ENCODE measurements at places on chromosomes 5 and 9.
A peak's percentile ranks its signal among the peaks of the same experiment; 100 is the strongest.

DNA sequence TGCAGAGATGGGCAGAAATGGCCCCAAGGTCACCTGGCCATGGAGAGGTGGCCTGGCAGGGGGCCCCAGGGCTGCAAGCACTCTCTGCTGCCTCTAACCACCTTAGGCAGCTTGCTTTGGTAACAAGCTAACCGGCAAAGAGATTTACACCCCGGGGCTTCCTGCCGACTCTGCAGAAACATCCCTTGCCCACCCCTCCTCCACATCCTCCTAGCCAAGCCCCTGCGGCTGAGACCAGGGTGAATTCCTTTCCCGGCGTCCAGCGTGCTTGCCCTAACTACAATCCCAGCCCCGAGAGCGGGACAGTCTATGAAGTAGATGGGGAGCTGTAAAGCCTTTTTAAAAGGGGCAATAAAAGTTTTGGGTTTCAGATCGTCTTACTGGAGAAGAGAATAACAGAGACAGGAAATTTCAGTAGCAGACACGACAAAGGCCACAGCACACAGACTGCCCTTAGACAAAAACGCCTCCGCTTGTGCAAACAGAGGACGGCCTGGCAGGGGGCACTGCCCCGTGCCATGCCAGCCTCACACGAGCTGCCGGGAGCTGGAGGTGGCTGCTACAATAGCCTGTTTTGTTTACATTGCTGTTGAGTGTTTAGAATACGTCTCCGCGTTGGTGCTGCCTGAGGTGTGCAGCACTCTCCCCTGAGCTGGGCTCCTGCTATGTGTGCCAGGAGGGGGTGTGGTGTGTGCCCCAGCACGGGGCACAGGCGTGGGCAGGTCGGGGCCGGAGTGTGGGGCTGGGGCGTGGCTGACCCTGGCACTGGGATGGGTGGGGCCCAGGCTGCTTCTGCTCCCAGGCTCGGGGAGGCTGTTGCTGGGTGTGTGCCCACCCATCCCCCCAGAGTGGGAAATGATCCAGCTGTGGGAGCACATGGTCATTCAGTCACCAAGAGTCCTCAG, 15.3 kb downstream of the MYMK start:
- DNase-seq, result peak; percentile 73

- no peak for DNase-seq
Observed at GRCh38 chr5:154899151-154899816, 38.7 kb downstream of the GEMIN5 start.

DNA sequence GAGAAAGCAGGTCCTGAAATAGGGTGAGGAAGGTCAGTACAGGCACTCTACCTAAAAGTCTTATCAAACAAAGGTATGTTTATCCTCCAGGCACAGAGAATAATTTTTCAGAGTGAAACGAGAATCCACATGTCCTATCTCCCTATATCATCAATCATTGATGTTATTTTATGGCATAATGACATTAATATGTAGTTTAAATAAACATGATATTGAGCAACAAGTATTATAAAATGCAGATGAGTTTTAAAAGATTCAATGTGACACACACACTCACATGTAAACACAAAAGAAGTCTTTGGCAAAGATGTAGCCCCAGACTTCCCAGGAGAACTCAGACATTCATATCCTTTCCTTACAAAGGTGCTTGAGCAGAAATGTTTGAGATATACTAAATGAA, 389.1 kb downstream of the ADGRV1 start:
- DNase-seq, result no peak

DNA sequence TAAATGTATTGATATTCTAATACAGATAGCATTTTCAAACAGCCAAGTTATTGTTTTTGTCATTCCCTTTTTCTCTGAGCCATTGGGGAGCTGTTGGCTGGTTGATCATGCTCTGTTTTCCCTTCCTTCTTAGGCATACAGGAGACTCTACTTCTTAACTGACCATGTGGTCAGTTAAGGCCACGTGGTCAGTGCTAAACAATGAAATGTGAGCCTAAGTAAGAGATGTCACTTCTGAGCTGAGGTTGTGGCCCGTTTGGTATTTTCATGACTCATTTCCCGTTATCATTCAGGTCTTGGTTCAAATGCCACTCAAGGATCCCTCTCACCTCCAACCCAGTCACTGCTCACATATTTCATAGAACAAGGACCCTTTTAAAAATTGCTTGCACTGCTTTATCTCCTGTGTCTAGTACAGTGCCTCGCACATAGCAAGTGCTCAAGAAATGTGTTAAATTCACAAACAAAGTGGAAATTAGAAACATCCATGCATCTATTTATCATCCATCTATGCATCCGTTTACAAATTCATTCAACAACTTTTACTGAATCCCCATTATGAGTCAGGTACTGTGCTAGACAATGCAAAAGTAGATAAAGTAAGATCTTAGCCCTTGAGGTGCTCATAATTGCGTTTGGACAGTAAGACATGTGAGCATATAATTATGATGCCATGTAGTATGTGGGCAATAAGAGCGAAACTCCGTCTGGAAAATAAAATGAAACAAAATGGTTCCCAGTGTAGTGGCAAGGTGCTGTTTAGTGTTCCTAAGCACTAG, 50.7 kb downstream of the ARRDC3 start:
- DNase-seq, result no peak

GRCh38 chr5:126694403-126694802, 82.5 kb upstream of the LMNB1 start:
- no peak for DNase-seq

DNA sequence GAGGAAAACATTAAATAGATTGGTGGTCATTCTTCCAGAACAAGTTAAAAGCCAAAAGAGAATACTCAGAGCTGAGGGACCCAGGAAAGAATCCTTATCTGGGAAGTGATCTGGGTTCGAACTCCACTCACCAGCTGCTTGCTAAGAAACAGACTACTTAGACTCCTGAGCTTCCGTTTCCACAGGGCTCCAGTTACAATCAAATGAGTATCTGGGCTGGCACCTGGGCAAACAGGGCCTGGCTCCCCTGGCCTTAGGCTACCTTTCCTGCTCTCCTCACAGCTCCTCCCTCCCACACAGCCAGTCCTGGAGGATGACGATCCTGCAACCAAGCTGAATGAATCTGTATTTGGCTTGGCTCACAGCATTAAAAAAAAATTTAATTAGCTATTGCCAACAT, 2.5 kb downstream of the MAPK9 start:
- DNase-seq, result no peak

DNA sequence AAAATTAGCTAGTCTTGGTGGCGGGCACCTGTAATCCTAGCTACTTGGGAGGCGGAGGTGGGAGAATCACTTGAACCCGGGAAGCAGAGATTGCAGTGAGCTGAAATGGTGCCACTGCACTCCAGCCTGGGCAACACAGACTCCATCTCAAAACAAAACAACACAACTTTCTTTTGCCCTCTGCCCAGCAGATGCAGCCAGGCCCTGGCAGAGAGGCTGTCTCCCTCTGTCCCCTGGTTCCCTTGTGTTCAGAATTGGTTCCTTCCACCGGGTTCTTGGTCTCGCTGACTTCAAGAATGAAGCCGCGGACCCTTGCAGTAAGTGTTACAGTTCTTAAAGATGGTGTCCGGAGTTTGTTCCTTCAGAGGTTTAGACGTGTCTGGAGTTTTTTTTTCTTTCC, 30.2 kb upstream of the CEP72 start:
- no peak for DNase-seq

DNA sequence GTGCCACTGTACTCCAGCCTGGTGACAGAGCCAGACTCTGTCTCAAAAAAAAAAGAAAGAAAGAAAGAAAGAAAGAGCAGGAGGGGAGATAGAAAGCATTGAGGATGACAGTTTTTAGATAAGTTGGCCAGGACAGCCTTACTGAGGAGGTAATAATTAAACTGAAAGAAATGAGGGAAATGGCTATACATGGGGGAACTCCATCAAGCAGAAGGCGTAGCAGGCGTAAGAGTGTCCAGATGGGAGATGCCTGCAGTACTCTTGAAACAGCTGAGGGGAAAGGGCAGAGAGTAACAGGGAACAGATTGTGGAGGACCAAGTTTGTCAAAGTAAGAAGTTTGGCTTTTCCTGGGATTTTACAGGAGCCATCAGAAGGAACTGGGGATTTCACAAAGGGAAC, 57.5 kb downstream of the HMGCS1 start:
- no peak for DNase-seq

DNA sequence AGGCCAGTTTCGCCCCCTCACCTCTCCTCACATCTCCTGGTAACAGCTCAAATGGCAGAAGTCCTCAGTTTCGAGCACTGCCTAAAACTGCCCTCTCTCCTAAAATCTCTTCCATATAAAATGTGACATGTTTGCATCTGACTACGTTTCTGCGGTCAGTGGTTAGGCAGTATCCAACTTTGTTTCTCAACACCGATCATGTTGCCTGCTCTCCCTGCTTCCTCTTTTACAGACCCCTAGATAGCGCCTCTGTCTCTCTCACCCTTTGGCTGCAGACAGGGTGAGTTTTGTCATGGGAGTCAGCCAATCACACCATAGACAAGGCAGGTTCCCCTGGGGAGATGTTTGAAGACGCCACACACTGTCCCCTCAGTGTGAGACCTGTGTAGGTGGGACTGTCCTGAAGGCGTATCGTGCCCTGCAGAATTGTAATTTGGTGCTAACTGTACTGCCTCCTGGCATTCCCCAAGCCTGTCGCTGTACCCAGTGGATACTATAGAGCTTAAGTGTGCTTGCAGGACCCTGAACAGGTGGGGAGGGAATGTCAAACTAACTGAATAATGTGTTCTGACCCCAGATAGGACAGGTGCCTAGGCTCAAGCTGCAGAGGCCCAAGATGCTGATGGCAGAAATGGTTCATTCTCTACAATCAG, 1.1 kb downstream of the HEXB start:
- DNase-seq, result no peak

GRCh38 chr5:96459313-96460121, 26.5 kb upstream of the PCSK1 start:
- no peak for DNase-seq

DNA sequence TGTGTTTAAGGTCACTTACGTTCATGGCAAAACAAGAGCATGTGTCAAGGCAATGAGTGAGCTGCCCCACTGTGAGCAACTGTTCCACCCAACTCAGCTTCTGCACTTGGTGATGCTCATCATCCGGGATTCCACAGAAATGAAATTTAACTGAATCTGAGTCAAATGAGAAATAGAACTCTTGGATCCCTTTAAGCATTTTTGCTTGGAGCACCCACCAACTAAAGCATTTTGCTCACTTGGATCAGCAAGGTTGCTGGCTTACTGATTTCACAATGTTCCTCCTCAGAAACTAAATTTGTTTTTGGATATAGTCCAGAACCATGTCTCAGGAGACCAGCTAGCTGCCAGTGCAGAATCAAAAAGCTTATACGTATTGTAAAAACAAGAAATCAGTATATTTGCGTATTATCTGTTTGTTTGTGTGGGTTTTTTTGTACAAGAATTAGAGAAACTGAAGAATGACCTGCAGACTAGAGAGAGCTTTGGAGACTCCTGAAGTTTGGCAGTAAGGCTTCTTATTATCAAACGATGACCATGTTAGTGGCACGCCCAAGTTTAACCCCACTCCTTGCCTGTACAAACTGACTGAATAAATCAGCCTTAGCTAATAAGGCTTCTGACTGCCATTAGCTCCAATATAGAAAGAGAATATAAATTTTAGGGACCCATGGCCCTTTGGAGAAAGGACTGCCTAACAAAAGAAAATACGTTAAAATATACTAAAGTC, 153.8 kb upstream of the FST start:
- no peak for DNase-seq

- no peak for DNase-seq
Observed at GRCh38 chr9:82234160-82234943, 245.8 kb downstream of the SPATA31D1 start.

DNA sequence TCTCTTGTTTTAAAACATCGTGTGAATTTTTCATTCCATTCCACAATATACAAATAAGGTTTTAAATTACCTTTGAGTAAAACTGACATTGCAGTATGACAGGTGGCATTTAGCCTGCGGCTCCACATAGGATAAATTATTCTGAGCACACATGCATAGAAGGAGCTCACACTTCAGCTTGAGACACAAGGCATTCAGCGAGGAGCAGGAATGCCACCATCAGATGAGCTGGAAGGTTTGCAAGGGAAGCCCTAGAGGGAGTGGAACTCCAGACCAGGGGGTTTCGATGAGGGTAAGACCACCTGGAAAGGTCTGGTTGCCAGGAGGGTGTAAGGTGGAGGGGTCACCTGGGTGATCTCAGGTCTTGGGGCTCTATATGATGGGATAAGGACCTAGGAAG, 259.0 kb upstream of the ADRA1B start:
- peak; percentile 3 for DNase-seq

- no peak for DNase-seq
Observed at GRCh38 chr9:108374626-108375025, 481.2 kb downstream of the ACTL7B start.

DNA sequence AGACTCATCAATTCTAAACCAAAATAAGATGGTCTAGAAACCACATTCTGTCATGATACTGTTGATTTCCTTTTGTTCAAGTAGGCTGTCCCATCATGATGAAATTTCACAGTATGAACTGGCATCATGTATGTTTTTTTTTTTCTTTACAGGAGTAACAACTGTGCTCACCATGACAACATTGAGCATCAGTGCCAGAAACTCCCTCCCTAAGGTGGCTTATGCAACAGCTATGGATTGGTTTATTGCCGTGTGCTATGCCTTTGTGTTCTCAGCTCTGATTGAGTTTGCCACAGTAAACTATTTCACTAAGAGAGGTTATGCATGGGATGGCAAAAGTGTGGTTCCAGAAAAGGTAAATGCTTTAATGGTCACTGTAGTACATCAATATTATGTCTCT, 47.6 kb downstream of the GABRA1 start:
- DNase-seq, result no peak
